ENCODE measurements at places on chromosomes 3 and 15.

GRCh38 chr3:48436855-48437254 lies 3.1 kb downstream of the CCDC51 start:
- no peak for DNase-seq

GRCh38 chr15:95948411-95948810 lies 382.1 kb upstream of the NR2F2 start:
- no peak for DNase-seq

DNA sequence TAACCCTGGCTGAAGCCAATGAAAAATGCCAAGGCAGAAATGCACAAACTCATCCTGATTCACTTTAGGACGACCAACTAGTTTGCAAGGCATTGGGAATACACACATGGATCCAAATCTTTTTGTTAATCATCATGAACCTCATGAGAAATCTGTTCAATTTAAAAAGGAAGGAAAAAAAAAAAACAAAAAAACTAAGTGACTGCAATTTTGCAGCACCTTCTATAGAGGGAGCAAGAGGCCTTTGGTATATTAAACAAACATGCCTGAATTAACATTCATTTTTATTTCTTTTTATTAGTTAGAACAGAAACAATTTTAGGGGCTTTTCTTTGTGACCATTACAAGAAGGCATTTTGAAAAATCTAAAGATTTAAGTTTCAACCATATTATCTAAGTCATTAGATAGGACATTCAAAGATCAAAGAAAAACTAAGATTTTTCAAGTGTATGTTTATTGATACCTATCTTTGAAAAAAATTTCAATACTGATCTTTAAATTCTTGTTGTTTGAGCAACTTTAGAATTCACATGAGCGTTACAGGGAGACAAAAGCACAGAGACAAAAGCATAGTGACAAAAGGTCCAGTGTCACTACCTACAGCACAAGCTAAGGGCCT lies 182.4 kb downstream of the CBLB start:
- no peak for DNase-seq

DNA sequence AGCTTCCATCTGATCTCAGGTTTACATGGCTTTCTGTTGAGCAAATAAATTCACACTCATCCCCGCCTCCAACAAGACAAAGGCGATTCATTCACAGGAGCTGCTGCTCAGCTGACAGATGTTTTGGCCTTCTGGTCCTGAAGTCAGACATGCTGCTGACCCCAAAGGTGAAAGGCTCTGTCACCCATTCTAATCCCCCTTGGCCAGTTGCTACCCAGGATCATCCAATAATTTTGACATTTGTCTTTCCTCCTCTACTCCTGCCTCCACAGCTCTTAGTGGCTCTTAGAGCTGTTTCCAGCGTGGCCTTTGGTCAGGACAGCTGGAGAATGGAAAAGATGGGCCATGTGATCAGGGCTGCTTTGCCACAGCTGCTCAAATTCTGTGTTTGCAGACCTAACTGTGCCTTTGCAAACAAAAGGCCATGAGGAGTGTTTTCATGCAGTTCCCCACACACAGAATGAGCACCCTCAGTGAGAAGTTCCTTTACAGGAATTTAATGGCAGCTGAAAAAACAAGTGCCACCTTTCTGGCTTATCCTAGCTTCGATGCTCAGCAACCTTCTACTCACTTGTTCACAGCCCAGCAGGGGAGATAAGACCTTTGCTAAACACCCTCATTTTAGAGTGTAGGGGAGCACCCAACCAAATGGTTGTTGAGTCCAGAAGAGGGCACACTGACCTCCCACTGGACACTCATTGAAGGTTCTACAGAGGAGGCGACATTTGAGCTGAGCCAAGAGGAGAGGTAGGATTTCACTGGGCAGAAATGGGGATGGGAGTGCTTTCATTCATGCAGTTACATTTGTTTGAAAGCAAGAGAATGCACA lies 39.0 kb downstream of the CYP19A1 start:
- DNase-seq: no peak

DNA sequence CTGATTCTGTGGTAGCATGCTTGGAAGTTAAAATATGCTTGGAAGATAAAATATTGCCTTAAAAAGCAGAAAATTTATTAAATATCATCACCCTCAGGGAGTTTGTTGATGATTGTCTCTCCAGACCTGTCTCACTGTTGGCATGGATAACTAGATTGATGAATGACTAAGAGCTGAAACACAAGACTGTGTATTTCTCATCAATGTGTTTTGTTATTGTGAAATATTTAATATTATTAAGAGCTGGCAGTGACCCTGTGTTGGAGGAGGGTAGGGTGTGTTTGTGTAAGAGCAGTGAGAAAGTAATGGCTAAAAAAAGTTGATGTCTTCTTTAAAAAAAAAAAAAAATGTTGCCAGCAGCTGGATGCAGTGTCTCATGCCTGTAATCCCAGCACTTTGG lies 82.2 kb downstream of the ITPR1 start:
- no peak for DNase-seq

GRCh38 chr3:39920271-39920670 lies 110.9 kb downstream of the MYRIP start:
- no peak for DNase-seq

- DNase-seq: no peak
These were observed 7.5 kb downstream of the SOX2 start for GRCh38 chr3:181718987-181719911.

GRCh38 chr3:105953831-105954230 lies 85.0 kb upstream of the CBLB start:
- no peak for DNase-seq

DNA sequence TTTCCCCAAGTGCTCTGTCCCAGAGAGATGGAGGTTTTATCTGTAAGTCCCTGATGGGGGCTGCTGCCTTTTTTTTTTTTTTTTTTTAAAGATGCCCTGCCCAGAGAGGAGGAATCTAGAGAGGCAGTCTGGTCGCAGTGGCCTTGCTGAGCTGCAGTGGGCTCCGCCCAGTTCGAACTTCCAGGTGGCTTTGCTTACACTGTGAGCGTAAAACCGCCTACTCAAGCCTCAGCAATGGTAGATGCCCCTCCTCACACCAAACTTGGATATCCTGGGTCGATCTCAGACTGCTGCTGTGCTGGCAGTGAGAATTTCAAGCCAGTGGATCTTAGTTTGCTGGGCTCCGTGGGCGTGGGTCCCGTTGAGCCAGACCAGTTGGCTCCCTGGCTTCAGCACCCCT lies 51.6 kb downstream of the SLC2A2 start:
- no peak for DNase-seq

- no peak for DNase-seq
These were observed 4.0 kb upstream of the COL7A1 start for GRCh38 chr3:48599077-48599501.

DNA sequence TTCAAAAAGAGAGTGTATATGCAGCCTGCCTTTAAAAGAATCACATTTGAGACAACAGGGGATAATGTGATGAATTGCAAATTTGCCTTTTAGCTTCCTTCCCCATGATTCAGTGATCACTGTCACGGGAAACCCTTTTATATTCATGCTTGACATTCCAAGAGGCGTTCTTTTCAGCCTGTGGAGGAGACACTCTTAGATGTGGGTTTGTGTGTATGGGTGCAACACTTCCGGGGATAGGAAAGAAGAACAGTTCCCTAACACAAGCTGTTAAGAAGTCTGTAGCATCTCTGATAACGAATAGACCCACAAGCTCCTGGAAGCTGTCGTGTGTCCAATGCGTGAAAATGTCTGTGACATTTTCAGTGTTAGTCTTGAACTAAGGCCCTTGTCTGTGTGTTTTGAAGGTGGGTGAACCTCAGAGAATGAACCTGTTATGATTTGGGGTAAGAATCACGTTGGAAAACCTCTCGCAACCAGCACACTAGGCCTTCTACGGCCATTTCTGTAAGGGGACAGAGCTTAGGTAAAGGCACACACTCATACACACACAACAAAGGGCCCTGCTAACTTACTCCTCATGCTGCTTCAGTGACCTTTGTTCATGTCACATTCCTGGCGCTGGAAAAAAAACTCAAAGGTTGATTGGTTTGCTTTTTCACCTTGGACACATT lies 229.2 kb upstream of the ST8SIA2 start:
- DNase-seq: no peak

DNA sequence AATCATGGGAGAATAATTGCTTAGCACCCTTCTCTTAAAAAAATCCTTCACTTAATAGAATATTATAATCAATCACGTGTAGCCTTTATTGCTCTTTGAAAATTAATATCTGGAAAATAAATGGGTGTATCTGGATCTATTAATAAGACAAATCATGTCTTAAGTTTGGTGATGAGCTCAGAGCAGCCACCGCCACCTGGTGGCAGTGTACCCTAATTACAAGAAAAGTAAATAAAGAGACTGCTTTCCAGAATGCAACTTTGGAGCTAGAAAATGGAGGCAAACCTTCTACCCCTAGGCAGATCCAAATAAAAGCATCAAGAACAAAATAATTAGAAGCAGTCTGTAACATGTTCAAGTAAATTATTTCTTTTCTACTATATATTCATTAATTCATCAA lies 43.5 kb downstream of the EPHB1 start:
- DNase-seq: no peak

- DNase-seq: no peak
These were observed 73.9 kb upstream of the MFGE8 start for GRCh38 chr15:88986949-88987590.

GRCh38 chr15:67042551-67043142 lies 22.8 kb upstream of the SMAD3 start:
- DNase-seq: no peak

- DNase-seq: no peak
These were observed 2.1 kb downstream of the MAGEL2 start for GRCh38 chr15:23645371-23646164.

DNA sequence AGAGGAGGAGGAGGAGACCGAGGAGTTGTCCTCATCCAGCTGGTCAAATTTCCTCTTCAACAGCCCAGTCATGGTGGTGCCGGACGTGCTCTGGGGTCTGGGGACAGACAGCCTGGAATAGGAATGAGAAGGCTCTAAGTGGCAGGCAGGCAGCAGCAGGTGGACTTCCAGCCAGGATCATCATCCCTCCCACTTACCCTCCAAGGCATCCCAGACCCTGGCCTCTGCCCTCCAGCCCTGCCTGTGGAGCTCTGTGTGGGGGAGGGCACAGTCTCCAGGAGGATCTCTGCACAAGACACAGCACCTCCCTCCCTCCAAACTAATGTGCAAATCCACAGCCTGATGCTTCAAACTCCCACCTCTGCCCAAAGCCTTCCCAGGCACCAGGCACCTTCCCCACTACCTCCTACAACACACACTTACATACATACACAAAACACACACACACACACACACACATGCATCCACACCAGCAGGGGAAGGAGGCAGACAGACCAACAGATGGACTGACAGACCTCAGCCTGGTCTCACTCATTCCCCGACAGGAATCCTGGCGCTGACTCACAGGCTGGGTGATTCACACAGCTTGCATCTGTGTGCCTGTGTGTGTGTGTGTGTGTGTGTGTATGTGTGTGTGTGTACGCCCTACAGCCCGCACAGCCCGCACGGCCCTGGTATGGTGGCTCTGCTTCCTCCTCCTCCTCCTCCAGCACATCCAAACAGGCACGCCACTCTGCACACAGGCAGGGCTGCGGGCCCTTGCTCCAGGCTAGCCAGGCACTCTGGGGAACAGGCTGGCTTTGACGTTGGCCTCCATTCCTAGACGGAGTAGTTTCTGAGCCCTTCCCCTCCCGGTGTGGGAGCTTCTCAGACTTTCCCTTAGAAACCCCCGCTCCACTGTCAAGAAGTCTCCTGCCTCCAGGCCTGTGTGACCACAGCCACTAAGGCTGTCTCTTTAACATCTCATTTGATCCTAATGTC lies 6.5 kb downstream of the CSRNP1 start:
- peak; percentile 45 for DNase-seq

GRCh38 chr3:16307832-16308531 lies 43.0 kb downstream of the OXNAD1 start:
- DNase-seq: no peak

GRCh38 chr3:126419886-126420786 lies 25.4 kb downstream of the CFAP100 start:
- DNase-seq: no peak

DNA sequence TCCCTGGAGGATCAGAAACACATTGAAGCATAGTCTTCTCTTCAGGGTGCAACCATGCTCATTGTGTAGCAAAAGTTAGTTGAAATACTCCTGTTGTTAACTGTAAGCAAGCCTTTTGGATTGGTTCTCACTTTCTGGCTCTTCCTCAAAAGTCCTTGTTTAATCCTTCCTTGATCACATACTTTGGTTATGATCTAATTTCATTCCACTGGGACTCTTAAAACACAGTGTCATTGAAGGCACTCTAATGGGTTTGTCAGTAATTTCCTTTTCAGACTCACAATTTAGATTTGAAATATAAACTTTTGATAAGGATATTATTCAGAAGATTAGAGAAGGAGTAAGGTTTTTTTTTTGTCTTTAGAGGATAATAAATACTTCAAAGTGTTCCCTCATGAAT lies 451.7 kb upstream of the SGO1 start:
- no peak for DNase-seq

DNA sequence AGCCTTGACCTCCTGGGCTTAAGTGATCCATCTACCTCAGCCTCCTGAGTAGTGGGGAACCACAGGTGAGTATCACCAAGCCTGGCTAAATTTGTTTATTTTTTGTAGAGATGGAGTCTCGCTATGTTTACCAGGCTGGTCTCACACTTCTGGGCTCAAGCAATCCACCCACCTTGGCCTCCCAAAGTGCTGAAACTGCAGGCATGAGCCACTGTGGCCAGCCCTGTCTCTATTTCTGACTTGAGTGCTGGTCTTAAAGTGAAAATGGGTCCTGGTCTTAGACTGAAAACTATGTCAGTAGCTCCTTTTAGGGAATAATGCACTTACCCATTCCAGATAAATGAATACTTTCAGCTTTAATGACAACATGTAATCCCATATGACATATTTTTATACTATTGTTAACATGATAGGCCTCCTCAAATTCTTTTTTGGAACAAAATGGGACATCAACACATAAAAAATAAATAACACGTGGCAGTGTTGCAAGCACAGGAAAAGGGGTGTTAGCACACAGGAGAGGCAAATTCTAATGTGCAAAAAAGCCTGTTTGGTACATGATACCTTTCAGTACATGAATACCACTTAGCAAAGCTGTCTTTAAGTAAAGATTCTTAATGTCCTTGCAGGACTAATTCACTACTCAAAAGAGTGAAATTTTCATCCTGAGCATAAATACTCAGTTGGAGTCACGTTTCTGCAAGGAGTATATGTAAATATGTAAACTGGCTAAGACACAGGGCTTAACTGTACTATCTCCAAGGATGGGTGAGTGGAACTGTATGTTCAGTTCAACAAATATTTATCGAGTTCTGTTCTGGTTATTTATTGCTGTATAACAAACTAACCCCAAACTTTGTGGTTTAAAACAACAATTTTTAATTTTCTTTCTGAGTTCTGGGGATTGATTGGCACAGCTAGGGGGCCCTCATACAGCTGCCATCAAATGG lies 194.7 kb downstream of the NR1D2 start:
- no peak for DNase-seq

DNA sequence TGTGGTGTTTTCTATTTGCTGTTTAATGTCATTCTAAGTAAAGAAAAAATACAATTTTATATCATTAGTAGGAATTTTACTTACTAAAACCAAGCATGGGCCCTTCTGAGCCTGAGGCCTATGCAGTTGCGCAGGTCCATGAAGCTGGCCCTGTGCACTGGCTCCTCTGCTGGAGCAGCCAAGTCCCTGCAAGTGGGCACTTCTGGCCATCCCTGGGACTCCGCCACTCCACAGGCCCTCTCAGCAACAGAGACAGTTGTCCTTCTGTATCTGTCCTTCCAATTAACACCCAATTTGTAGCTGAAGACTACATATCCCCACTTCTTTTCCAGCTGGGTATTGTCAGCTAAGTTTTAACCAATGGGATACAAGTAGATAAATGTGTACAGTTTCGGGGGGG lies 49.9 kb upstream of the RYK start:
- no peak for DNase-seq

All from esophagus squamous epithelium (tissue), 5 donors.